NCI-H146 (cell line): ENCODE measurements at places on chromosomes 2 and 18.

DNA sequence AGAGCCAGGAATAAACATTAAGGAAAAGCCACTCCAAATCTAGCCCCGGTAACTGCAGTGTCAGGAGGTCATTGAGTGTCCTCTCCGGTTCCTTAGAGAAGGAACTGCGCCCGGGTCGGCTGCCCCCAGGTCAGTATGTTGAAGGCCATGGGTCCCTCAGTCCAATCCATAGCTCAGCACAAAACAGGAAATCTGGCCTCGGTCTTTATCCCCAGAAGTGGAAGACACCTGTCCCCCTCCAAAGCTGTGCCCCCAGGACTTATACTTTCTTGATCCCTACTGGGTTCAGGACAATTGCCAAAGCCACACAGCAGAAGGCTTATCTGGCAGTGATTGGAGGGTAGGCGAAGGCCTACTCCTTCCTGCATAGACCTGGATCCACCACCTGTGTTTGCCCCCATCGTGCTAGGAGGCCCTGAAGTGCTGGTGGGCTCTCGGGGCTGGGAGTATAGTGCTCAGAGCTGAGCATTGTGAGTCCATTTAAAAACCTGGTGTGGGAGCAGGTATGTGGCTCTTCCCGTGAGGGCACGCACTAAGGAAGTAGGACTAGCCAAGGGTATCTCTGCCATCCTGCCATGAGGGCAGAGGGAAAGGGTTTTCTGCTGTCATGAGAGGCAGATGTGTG lies 178.6 kb downstream of the SEPTIN10 start:
- DNase-seq: no peak

DNA sequence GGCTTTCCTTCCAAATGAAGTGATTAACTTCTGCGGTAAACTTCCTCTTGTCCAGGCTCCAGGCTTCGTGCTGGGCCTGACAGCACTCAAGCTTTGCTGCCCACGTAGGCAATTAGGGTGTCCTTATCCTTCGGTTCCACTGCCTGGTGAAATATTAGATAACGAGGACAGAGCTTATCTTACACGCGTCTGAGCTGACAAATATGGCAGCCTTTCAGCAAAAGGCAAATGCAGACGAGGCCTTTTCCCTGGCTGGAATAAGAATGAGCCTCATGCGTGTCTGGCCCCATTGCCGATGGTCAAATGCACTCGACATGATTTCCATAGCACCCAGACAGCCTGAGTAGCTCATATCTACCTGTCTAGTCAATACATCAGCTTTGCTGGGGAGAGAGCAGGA lies 141.5 kb downstream of the FAM210A start:
- no peak for DNase-seq

- DNase-seq: no peak
Observed at GRCh38 chr18:48644029-48644428, 105.2 kb downstream of the CTIF start.

DNA sequence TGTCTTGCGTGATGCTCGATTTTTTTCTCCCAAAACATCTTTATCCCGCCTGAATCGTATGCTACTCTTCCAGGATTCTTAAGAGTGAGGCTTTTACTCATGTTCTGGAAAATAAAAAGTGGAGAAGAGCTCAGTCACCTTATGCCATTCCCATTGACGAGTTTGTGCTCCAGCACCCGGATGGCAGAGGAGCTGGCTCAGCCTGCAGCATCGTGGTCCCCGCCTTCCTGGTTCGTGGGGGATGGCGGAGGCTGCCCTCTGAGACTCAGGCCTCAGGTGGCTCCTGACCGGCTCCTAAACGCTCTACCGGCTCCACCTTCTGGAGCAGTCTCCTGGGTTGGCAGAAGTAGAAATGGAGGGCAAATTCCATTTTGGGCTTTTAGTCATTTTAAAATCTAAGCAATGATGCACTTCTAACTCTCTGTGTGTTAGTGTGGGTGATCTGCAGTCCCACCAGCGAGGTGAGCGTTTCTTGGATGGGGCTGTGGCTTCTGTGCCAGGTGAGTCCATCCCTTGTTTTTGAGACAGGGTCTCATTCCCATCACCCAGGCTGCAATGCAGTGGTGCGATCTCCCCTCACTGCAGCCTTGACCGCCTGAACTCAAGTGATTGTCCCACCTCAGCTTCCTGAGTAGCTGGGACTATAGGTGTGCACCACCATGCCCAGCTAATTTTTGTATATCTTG lies 27.8 kb downstream of the RTP5 start:
- no peak for DNase-seq

GRCh38 chr2:9225806-9226205 lies 19.2 kb downstream of the ASAP2 start:
- DNase-seq: no peak

- no peak for DNase-seq
Observed at GRCh38 chr2:222752746-222753145, 81.3 kb downstream of the MOGAT1 start.

DNA sequence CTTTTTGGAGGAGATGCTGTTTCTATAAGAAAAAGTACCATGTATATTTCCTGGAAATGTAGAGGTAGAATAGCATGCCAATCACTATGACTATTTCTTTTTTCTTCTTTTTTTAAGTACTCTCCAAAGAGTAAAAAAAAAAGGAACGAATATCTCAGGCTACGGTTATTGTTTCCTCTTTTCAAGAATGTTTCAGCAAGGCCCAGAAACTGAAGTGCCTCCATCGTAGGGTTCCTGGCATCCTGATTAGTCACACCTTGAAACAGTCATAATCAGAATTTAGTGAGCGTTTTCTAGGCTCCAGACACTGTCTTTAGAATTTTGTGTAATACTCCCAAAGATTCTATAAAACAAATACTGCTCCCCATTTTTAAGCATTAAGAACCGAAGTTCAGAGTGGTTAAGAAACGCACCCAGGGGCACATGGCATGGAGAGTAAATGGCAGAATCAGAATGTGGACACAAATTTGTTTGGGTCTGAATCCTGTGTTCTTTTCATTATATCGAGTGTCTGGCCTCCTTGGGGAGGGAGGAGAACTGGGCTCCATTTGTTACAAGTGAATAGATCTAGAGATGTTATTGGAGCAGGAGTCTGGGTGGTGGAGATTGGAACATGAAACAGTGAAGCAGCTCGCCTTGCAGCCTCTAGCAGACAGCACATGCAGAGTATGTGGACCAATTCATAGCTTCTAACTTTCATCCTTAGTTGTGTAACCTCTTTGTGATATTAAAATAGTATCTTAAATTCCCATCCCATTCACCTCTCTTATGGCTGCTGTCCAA lies 26.7 kb downstream of the ZEB2 start:
- no peak for DNase-seq

DNA sequence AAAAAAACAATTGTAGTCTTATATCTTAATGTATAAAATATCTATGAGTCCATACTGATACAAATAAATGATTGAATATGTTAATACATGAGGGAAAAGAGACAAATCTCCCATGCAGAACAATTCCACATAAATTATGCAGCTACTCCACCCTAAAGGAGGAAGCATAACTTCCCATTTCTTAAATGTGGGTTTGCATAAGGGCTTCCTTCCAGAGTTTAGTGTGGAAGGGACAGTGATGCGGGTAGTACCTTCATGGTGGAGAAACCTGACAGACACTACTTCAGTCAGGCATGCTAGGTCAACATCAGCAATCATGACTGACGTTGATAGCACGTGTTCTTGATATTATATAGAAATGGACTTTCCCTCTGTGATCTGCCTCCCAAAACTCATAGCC lies 146.9 kb upstream of the STON1 start:
- no peak for DNase-seq

- no peak for DNase-seq
Observed at GRCh38 chr2:61357681-61358080, 113.2 kb downstream of the USP34 start.

DNA sequence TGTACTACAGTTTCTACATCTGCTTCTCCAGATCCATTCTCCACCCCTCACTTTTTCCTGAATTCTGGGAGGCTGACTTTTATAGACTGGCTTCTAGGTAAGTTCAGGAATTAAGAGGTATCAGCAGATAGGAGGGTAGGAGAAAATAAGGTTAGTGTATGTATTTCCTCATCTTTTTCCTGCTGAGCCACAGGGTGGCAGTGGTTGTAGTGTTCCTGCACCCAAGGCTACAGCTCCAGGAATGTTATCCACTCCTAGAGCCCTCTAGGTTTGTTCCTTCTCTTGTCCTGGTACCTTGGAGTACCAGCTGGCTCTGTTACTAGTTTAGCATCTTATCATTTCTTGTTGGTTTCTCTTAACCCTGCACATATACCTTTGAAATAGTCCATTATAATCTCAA lies 40.7 kb upstream of the C2orf66 start:
- DNase-seq: no peak

- DNase-seq: no peak
Observed at GRCh38 chr2:58875436-58875835, 634.3 kb upstream of the FANCL start.

GRCh38 chr2:10302479-10303180 lies at the start of gene HPCAL1:
Gene HPCAL1 (plus strand): TSS chr2:10302904. CDS start chr2:10419758, 116,854 bp downstream.
- peak; percentile 92 for DNase-seq

DNA sequence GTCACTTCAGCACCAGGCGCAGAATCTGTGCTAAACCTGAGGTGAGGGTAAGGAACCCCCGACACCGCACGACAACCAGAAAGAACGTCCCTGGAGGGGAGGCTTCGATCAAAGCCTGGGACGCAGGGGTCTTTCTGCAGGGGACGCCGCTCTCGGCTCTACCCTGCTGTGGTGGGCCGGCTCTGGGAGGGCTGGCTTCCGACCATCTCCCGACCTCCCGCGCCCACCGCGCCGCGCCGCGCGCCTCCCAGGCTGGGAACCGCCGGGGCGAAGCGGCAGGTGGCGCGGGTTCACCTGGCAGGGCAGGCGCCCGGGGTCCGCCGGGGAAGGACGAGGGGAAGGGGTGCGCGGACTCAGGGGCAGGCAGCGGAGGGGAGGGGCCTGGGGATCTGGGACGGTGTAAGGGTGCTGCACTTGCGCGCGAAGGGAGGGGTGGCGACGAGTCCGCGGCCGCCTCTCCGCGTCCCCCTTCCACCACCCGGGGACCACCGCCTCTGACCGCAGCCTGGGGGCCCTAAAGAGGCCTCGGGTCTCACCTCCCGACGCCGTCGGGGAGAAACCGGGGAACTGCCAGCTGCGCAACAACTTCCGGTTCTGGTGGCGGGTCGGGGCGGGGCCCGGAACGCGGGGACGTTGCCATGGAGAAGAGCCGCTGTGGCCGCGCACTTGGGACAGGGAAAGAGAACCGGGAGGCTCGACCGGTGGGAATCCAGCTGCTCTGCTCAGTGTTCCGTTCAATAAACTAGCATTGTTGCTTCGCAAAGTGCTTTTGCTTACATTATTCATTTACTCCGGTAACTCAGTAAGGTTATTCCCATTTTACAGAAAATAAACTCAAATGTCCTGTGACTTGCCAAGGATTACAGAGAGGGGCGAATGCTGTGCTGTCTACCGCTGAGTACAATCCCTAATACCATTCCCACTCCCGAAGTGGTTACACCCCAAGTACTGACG lies at the start of gene ZNF396:
ZNF396 (minus strand) TSS at position 596 of the 954 bp plus-strand sequence. CDS start 3,045 bp downstream, outside the sequence.
- DNase-seq: peak; percentile 87

- no peak for DNase-seq
Observed at GRCh38 chr2:80154231-80154915, 150.2 kb downstream of the LRRTM1 start.

DNA sequence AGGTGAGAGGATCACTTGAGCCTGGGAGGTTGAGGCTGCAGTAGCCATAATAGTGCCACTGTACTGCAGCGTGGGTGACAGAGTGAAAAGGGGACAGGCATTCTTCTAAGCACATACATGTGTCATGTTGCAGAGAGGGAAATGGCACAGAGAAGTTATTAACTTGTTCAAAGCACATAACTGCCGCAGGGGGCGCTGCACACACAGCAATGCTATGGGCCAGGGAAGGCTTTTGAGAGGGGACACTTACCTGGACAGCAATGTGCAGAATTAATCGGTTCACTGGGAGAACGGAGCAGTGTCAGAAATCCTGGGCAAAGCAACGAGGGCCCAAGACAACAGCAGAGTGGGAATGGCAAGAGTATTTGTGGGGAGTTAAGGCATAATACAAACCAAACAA lies 2.4 kb downstream of the SCYGR8 start:
- DNase-seq: no peak

DNA sequence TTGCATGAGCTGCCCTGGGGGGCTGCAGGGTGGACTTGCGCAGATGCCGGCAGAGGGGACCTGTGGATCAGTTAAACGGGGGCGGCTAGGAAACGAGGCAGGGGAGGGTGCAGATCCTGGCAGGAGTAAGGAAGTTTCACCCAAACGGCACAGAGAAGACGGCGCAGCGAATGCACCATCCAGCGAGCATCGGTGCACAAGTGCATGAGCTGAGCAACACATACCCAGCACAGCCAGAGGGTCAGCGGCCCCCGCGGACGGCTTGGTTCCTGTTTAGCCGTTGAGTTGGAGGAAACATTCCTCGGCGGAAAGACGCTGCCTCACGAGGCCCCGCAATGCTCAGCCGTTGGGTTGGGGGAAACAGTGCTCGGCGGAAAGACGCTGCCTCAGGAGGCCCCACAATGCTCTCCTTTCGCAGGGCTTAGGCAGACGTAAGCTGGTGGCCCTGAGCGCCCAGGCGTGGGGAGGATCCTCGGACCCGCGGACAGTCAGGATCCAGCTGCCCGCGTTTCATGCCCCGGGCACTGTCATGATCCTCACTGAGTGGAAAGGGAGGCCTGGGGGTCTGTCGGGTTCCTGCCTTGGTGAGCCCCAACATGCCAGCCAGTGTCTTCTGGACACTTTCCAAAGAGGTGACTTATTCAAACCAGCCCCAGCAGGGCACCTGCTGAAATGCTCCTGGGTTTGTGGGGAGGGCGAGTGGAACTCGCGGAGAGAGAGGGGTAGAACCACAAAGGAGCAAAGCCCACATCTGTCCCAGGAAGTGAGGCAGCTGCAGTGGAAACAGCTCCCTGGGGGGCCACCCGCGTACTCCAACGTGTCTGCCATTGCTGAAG lies 86.3 kb downstream of the NDUFA10 start:
- DNase-seq: no peak

DNA sequence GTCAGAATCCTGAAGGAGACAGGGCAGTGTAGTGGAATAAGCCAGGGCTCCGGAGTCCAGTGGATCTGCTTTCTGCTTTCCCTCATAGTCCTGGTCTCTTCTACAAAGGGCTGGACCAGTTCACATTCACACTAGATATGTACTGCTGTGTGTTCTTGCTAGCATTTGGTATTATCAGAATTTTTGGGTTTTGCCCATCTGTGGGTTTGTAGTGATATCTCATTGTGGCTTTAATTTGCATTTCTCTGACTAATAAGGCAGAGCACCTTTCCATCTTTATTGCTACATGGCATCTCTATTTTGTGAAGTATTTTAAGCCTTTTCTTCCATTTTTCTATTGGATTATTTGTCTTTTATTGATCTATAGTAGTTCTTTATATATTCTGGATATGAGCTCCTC lies 114.8 kb downstream of the DIS3L2 start:
- no peak for DNase-seq

GRCh38 chr2:230916218-230916617 lies 8.8 kb downstream of the GPR55 start:
- no peak for DNase-seq

GRCh38 chr2:96116424-96116878 lies at the start of gene ADRA2B:
Gene ADRA2B (minus strand): TSS chr2:96116571. CDS start chr2:96116149, 422 bp downstream.
- DNase-seq: peak; percentile 82
